AG09309 (cell line): ENCODE measurements at places on chromosomes 7 and 10.

GRCh38 chr10:89836840-89837164 is 135.4 kb downstream of the KIF20B start:
- DNase-seq: no peak

DNA sequence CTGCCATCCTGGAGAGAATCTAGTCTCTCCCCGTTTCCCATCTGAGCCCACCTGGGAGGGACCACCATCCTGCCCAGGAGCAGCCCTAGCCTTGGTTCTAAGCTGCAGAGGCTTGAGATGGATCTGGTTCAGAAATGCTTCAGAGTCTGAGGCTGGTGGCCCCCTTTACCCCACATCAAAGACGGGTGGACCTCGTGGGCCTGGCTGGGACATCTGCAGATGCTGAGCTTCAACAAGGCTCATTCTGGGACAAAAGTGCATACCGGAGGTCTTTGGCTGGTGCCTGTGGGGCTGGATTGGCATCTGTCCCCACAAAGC is 4.9 kb upstream of the IRF5 start:
- no peak for DNase-seq

GRCh38 chr10:124072106-124072505 is 21.3 kb downstream of the CHST15 start:
- no peak for DNase-seq

- DNase-seq: no peak
Measured at GRCh38 chr7:92002720-92003119, 62.1 kb downstream of the AKAP9 start.

GRCh38 chr10:129972145-129972965 is 8.3 kb upstream of the EBF3 start:
- DNase-seq: no peak

DNA sequence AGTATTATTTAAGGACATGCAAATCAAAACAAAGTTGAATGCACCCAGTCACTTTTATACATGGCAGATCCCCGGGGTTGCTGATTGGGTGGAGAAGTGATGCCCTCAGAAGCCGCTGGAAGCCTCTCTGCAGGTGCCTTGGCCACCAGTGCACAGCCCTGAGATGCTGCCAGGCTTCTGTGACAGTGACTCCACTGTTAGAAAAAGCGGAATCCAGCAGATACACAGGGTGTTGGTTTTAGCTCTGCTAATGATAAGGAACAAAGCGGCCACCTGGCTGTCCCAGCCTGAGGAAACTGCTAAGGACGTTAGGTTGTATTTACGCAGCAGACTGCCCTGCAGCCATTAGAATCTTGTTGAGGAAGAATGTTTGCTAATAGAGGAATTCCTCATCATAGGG is 47.5 kb downstream of the JAKMIP3 start:
- DNase-seq: no peak

GRCh38 chr10:131574707-131575430 is 263.3 kb upstream of the TCERG1L start:
- no peak for DNase-seq

- DNase-seq: no peak
Measured at GRCh38 chr10:103021150-103021899, 103.2 kb downstream of the CNNM2 start.

DNA sequence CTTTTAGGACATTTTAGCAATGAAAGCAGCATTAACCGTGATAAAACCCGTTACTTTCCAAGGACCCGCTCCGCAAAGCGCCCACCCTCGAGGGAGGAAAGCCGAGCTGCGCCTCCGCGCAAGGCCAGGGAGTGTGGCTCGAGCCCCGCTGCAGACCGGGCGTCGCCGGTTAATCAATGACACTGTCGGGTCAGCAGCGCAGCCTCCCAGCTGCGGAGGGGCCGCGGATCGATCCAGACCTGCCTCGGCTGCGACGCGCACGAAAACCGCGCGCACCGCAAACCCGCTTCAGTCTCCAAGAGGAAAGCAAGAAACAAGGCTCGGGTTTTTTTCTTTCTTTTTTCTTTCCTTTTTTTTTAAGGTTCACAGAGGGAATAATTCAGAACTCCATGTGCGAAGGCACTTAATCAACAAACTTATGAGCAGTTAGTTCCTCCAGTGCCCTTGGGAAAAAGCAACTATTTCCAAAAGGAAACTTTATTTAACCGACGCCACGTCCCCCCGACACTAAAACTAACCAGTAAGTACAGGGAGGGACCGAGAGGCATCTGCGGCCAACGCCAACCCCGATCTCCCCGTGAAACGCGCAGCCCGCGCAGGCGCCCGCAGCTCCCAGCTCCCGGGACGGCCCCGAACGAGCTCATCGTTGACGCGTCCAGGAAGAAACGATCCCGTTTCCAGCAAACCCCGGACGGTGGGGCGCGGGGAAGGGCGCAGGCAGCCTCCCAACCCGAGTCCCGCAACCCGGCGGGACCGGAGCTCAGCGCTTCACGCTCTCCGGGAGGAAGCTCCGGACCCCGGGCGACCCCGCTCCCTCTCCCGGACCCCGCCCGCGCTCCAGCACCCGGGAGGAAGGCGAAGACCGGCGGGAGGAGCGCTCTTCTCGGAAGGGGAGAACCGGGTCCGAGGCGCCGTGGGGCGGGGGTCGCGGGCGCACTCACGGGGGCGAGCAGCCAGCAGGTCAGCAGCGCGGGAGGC is 598 bp downstream of the VIPR2 start:
- no peak for DNase-seq

- no peak for DNase-seq
Measured at GRCh38 chr10:35216303-35216905, 89.8 kb downstream of the CREM start.

DNA sequence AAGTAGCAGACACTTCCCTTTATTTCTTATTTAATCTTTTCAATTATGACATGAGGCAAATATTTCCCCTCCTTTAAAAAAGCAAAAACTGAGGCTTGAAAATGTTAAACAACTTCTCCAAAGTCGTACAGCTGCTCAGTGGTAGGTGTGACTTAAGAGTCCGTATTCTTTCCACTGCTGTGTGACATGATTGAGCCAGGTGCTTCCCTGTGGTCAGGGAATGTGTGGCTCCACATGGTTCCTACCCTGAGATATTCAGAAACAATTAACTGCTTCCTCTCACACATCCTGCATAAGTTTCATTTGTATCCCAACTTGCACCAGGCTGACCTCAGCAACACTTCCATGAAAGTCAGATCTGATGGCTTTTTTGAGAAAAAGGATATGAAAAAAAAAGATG is 13.6 kb downstream of the OPALIN start:
- DNase-seq: no peak

DNA sequence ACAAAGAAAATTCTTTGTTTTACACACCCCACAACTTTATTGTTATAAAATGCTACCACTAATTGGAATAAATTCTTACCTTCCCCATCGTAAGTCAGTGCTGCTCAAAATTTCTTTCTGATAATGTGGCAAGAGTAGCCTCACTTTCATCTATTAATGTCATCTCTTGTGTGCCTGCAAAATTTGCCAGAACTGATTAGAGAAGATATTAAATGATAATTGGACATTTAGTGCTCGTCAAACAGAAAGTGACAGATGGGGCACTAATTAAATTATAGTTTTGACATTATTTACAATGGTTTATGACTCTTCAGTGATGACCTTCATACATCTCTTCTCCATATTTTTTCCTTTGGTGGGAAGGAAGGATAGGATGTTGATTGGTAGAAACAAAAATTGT is 690.9 kb downstream of the NXPH1 start:
- DNase-seq: no peak

DNA sequence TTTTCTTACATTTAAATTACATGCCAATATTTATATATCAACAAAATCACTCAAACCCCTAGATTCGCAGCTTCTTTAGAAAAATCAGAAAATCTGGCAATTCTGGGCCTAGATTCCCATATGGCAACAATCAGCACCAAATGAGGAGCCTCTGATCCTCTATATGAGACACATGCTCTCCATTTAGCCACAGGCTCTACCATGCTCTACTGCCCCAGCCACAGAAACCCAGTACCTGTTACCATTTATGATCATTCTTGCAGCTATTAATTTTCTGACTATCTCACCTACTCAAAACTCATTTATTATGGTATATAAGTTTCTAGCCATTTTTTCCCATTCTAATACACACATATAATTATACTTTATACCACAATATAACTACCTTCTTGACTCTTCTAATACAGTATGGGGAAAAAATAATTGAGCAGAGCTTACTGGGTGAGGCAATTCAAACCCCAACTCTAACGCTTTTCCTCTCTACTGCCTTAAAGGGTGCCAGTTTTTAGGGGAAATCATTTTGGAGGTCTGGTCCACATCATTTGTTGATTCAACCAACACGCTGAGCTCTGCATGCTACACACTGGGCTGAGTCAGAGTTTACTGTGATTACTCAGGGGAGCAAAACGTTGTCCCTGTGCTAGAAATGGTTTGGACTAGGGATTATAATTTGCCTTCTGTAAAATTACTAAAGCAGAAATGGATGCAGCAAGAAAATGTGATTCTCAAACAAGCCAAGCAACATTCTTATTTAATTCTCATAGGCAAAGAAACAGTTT is 11.6 kb downstream of the PDLIM1 start:
- no peak for DNase-seq

GRCh38 chr7:151666886-151667285 is 147.2 kb upstream of the RHEB start:
- no peak for DNase-seq

GRCh38 chr7:101586906-101587677 is 42.0 kb downstream of the MYL10 start:
- DNase-seq: no peak

- peak; percentile 83 for DNase-seq
Measured at GRCh38 chr10:113026679-113027078, 76.6 kb downstream of the TCF7L2 start.

GRCh38 chr7:125775317-125775716 is 845.7 kb upstream of the POT1 start:
- no peak for DNase-seq

DNA sequence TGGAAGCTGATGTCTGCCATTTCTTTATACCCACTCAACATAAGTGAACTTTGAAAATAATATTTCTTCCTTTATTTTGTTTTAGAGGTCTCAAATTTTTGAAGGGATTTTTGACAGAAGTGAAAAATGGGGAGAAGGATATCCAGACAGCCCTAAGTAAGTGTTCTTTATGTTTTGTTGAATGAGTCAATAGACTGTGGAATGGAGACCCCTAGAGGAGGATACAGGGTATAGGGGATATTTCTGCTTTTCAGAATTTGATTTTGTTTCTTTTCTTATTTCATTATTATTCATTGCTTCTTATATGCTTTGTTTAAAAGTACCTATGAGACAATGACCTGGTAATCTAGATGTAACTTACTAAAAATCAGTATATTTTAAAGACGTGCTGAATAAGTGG is 34.4 kb downstream of the PLEKHA8 start:
- peak; percentile 28 for DNase-seq

DNA sequence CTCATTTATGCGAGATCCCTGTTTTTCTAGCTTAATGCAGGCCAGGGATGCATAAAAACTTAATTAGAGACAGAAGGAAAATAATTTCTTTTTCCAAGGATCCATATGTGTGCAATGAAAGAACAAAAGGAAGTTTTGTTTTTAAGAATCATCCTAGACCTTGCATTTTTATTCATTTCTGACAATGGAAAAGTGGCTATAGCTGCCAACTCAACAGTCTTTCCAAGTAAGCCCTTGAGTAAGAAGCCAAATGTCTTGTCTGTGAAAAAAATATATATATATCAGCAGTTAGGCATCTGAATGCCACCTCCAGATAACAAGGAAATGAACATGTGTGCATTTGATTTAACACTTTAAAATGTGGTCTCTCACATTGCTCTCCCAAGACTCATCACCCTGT is 1397.6 kb downstream of the GATA3 start:
- DNase-seq: no peak

- no peak for DNase-seq
Measured at GRCh38 chr7:28858895-28859294, 99.2 kb downstream of the TRIL start.

DNA sequence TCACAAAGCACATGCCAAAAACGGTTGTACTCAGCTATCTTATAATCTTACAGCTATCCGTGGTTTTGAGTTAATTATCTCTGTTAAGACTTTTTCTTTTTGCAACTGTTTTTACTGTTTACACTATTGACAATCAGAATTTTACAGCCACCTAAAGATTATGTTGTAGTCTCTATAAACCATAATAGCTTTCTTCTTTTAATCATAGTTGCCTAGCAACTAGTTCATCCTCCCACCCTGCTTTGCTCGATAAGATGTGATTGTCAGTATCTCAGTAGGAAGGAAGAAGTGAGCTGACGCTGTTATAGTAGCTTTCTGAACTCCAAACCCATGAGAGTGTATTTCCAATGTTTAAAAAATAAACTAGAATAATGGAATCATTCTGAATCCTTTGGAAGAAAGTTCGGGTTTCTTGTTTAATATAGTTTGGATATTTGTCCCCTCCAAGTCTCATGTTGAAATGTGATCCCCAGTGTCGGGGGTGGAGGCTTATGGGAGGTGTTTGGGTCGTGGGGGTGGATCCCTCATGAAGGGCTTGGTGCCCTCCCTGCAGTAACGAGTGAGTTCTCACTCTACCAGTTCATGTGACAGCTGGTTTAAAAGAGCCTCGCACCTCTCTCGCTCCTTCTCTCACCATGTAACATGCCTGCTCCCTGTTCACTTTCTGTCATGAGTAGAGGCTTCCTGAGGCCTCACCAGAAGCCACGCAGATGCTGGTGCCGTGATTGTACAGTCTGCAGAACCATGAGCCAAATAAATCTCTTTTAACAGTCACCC is 68.1 kb downstream of the SVOPL start:
- no peak for DNase-seq

- DNase-seq: no peak
Measured at GRCh38 chr10:34097682-34098081, 717.4 kb downstream of the PARD3 start.

DNA sequence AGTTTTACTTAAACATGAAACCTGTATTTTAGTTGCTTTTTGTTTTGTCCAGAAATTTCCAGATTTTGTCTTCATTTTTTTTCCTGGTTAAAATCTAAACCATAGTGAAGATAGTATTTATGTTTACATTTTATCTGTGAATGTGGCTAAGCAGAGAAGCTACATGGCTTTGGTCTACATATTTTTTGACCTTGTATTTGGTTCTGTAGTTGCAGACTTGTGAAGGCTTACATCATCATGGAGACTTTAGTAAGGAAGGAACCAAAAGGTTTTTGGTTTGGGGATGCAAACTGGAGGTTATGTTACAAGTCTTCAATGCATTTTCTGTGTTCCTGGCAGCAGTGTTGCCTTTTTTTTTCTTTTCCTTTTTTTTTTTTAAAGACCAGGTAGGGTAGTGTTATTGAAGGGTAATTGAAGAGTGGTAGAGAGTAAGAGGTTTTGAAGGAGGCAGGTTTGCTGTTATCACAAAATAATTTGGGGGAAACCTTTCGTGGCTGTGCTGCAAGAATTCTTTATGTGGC is 30.9 kb upstream of the VDAC2 start:
- no peak for DNase-seq

DNA sequence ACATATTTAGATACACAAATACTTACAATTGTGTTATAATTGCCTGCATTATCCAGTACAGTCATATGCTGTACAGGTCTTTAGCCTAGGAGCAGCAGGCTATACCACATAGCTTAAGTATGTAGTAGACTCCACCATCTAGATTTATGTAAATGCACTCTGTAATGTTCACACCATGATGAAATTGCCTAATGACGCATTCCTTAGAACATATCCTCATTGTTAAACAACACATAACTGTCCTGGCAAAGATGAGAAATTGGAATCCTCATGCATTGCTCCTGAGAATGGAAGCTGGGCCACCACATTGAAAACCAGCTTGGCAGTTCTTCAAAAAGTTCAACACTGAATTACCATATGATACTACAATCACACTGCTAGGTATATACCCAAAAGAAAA is 1002.8 kb upstream of the CELF2 start:
- no peak for DNase-seq

GRCh38 chr7:91801331-91801983 is 79.0 kb downstream of the MTERF1 start:
- no peak for DNase-seq
